CD8-positive, alpha-beta memory T cell (primary cell): ENCODE measurements at places on chromosomes 12 and 14.

DNA sequence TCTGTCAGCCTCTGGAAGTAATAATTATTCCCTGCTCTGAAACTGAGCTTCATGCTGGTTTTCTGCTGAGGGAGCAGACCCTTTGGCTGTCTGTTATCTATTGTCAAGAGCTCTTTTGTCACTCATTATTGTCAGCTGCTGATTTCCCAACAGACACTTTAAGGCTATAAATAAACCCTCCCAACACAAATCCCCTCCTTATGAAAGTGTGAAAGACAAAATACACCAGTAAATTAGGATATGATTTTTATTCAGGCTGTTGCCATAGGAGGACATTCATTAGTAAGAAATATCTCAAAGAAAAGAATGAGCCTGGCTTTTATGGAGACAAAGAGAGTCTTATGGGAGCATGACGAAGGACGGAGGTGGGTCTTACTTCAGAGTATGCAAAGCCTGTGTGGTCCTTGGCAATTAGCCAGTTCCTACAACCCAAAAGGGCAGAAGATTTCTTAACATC lies 180.8 kb downstream of the CRADD start:
- DNase-seq = no peak

DNA sequence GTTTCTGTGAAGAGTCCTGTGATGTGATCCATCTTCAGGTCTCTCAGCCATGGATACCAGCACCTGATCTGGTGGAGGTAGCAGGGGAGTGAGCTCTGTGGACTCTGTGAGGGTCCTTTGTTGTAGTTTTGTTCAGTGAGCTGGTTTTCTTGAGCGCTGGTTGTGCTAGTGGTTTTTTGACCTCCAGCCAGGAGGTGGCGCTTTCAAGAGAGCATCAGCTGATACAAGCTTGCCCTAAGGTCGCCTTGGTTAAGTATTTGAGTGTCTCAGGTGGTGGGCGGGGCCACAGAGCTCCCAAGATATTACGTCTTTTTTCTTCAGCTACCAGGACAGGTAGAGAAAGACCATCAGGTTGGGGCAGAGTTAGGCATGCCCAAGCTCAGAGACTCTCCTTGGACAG lies 139.7 kb downstream of the TTLL5 start:
- no peak for DNase-seq

DNA sequence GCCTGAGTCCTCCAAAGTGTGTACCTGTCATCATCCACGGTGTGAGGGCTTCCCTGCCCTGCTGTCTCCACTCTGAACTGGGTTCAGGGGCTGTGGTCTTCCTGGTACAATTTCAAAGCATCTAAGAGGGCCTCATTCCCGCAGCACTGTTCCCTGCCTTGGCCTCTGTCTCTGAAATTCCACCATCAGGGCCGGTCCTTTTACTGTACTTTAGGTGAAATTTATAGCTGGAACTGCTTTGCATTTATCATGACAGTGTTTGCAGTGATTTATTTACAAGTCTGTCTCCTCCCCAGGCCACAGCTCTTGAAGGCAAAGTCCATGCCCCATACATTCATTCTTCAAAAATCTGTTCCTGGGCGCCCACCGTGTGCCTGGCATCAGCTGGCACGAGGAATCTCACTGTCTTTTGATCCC lies 36.9 kb upstream of the NCOR2 start:
- no peak for DNase-seq

GRCh38 chr14:80862983-80863382 lies 78.6 kb downstream of the CEP128 start:
- no peak for DNase-seq

DNA sequence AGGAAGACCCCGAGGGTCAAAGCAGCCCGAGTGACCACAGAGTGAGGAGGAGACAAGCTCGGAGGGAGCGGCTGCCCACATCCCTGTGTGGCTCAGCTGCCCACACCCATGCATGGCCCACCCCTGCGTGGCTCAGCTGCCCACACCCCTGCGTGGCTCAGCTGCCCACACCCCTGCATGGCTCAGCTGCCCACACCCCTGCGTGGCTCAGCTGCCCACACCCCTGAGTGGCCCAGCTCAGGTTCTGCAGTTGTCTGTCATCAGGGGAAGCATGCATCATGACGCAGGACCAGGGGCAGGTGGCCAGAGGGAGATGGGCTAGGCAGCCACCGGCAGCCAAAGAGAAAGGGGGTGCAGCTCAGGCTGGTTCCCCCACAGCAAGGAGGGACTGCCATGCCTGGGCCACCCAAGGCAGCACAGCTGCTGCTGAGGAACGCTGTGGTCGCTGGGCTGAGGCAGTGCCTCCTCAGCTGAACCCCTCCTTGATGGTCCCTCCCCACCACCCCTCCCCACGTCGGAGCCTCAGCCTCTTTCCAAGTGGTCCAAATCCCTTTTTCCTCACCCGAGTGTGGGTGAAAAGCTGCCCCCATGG lies 33.3 kb upstream of the NUDT14 start:
- no peak for DNase-seq

- DNase-seq = peak; percentile 40
Measured at GRCh38 chr14:94946244-94946643, 176.3 kb upstream of the GSC start.

DNA sequence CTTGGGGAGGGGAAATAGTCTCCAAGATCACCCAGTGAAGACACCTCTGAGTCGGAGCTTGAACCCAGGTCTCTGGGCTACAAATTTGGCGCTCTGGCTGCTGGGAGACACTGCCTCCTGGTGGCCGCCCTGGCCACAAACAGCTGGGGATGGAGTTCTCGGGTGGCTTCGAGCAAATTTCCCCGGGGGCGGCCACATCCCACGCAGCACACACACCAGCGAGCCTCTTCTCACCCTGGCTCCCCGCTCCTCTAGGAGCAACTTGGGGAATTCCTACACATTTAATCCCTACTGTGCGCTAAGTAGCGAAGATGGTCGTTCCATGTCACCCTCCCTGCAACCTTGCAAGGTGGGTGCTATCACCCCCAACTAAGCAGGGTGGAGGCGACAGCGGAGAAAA lies 66.2 kb upstream of the BEGAIN start:
- peak; percentile 15 for DNase-seq

GRCh38 chr14:101124815-101125214 lies 221.3 kb upstream of the RTL1 start:
- DNase-seq = no peak

- no peak for DNase-seq
Measured at GRCh38 chr12:6667559-6668210, 4.8 kb upstream of the ING4 start.
